Mammary epithelial cell (primary cell): ENCODE measurements at places on chromosomes 1 and 21. TPM values are rescaled to one million over a fixed set of nuclear protein-coding genes. Genes with fewer than 3 reads are reported as not detected.

Gene RGS1
- total RNA-seq = not detected

Gene PCP4L1
- total RNA-seq = 0.42 TPM in 1 of 2 replicates, not detected in the other

Gene RGSL1
- total RNA-seq = not detected

Gene SERPINC1
- not detected in 2 replicates for total RNA-seq

Gene ZNF124
- total RNA-seq = 39.5 TPM

Gene DRAXIN
- total RNA-seq = 6.3 TPM

Gene SH2D2A
- 3.4 and 3.6 TPM in 2 replicates for total RNA-seq

Gene TPTE
- total RNA-seq = not detected in 2 replicates

Gene NIT1
- 51.1 and 75.1 TPM in 2 replicates for total RNA-seq

Gene TESK2
- total RNA-seq = 4.5 TPM

Gene TTLL7
- total RNA-seq = 15.5 TPM

Gene CD2
- not detected for total RNA-seq

Gene AMPD1
- total RNA-seq = not detected in 2 replicates

Gene BSDC1
- 47.6 and 56.5 TPM in 2 replicates for total RNA-seq

Gene PODN
- total RNA-seq = not detected

Gene VASH2
- not detected for total RNA-seq

Gene EXOSC10
- 55.5 and 66.6 TPM in 2 replicates for total RNA-seq

Gene ARHGEF11
- total RNA-seq = 23.4 and 24.7 TPM in 2 replicates

Gene AKT3
- total RNA-seq = 9.3 and 15.7 TPM in 2 replicates

Gene PTPRU
- total RNA-seq = 46.3 TPM
